ENCODE measurements at places on chromosomes 5 and 9. TPM values are rescaled to one million over a fixed set of nuclear protein-coding genes. Genes with fewer than 3 reads are reported as not detected.
A peak's percentile ranks its signal among the peaks of the same experiment; 100 is the strongest.

DNA sequence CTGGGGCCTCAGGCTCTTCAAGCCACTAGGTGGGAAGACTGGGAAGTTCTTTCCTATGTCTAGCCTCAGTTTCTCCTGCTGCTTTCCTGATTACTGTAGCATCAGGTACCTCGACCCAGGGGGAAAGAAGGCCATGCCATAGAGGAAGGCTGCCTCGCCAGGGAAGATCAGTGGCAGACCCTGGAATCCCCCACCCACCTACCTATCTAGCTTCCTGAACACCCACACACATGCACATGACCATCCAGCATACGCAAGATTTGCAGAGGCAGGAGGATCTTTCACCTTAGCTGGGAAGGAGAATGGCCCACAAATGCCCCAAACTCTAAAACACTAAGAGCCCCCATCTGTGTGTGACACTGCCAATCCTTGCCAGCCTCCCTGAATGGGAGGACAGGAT, 8.0 kb downstream of the NR5A1 start:
- no peaks in the 10 kb centered on the region for H3K36me3 ChIP-seq
- DNase-seq = no peak
- peaks cover 15% of the 10 kb centered on the region for H3K27me3 ChIP-seq
- H3K27ac ChIP-seq = no peak overlapping the region
- peaks cover 38% of the 10 kb centered on the region for H3K4me1 ChIP-seq

GRCh38 chr5:137245438-137245837, 253.7 kb downstream of the SPOCK1 start:
- peaks cover 4% of the 10 kb centered on the region for H3K27me3 ChIP-seq
- no peaks in the 10 kb centered on the region for H3K4me1 ChIP-seq
- H3K4me3 ChIP-seq = no peak overlapping the region
- no peak for DNase-seq
- H3K27ac ChIP-seq = no peak overlapping the region

DNA sequence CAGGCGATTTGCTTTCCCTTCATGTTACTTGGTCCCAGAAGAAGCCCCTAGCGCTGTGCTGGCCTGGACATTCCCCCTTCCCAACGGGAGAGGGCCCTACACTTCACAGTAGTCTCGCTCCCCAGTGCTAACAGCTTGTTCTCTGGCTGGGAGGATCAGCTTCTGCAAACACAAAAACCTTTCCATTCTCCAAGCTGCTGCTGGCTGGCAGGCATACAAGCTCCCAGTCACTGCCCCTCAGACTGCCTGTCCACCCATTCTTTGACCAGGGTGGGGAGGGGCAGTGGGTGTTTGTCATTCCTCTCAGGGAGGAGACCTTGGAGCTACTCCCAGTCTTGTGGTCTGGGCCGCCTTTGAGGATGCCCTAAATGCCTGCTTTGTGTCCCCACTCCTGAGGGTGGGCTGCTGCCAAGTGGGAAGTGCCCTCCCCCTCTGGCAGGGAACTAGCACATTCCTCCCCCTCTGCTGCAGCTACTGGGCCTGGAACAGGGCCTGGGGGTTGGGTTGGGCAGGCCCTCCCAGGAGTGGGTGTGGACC, 20.8 kb downstream of the ENHO start:
- peaks cover 4% of the 10 kb centered on the region for H3K27me3 ChIP-seq
- H3K4me1 ChIP-seq = peaks cover 6% of the 10 kb centered on the region
- H3K36me3 ChIP-seq = no peaks in the 10 kb centered on the region
- H3K4me3 ChIP-seq = no peak overlapping the region

DNA sequence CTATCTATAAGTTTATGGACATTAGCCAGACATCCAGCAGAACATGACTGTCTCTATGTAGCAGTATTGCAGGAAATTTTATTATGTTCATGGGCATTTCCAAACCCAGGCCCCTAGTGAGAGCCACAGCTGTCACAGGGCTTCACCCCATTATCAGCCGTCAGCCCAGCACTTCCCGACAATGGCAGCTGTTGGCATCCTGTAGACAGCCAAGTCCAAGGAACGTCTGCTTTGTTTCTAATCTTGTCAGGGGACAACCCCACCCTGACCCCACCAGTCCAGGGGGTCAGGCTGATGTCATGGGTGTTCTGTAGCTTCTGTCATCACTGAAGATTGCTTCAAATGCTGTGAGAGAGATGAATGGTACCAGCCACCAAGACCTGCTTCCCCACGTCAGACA, 565.3 kb upstream of the BRINP1 start:
- H3K36me3 ChIP-seq = no peaks in the 10 kb centered on the region
- no peak overlapping the region for H3K27ac ChIP-seq
- DNase-seq = no peak

- peaks cover 6% of the 10 kb centered on the region for H3K36me3 ChIP-seq
- peak; percentile 52 for DNase-seq
- peaks cover 38% of the 10 kb centered on the region for H3K4me1 ChIP-seq
- peak within 1 kb of the TSS; percentile 32 for H3K27ac ChIP-seq
- H3K4me3 ChIP-seq = peak within 1 kb of the TSS; percentile 86
Measured at GRCh38 chr9:92947268-92948037, at the start of gene FGD3. Gene FGD3 (plus strand): TSS chr9:92947523. CDS start chr9:92976257, 28,734 bp downstream.

GRCh38 chr9:93255994-93256877, 72.3 kb downstream of the WNK2 start:
- no peak for DNase-seq
- H3K27ac ChIP-seq = no peak overlapping the region
- H3K4me3 ChIP-seq = no peak overlapping the region
- H3K4me1 ChIP-seq = no peaks in the 10 kb centered on the region
- H3K27me3 ChIP-seq = no peaks in the 10 kb centered on the region

GRCh38 chr5:75940418-75940817, 142.8 kb upstream of the SV2C start:
- no peak overlapping the region for H3K4me3 ChIP-seq
- no peak for DNase-seq
- no peaks in the 10 kb centered on the region for H3K4me1 ChIP-seq
- H3K36me3 ChIP-seq = no peaks in the 10 kb centered on the region

- peak overlapping the region; percentile 93 for H3K27ac ChIP-seq
- H3K36me3 ChIP-seq = peaks cover 9% of the 10 kb centered on the region
- DNase-seq = peak; percentile 44
- H3K4me3 ChIP-seq = peak overlapping the region; percentile 87
- peaks cover 58% of the 10 kb centered on the region for H3K4me1 ChIP-seq
Measured at GRCh38 chr9:75087289-75087823, 599 bp downstream of the NMRK1 start.

- H3K4me3 ChIP-seq = no peak overlapping the region
- no peaks in the 10 kb centered on the region for H3K27me3 ChIP-seq
- no peak for DNase-seq
- no peak overlapping the region for H3K27ac ChIP-seq
- no peaks in the 10 kb centered on the region for H3K4me1 ChIP-seq
Measured at GRCh38 chr5:14958188-14958587, 86.6 kb upstream of the ANKH start.

DNA sequence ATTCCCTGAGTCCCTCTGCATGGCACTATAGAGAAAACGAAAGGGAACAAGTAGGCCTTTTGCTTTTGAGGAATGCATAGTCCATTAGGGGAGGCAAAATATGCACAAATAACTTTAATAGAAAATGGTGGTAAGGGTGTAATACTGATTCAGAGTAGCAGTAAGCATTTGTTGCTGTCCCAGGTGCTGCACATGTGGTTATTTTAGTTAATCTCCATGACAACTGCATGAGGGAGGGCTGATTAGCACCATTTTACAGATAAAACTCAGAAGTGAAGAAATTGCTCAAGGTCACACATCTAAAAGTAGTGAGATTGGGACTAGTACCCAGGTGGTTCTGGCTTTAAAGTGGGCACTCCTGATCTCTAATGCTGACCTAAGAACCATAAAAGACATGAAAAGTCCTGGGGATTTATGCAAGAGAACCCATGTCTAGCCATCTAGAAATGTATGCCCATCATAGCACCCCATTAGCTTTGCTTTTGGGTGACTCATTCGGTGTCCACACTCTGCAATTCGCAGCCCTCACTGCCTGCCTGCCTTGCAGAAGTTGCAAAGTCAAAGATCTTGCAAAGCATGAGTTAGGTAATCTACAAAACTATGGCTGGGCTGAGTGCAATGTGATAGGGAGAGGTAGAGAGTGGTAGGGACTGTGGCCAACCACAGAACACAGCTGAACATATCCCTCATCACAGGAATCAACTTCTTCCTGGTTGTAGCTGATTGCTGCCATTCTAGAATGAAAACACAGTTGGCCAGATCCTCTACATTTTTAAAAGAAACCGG, 195.2 kb downstream of the PTTG1 start:
- no peak overlapping the region for H3K4me3 ChIP-seq
- H3K27me3 ChIP-seq = peaks cover 3% of the 10 kb centered on the region
- no peak overlapping the region for H3K27ac ChIP-seq
- H3K4me1 ChIP-seq = no peaks in the 10 kb centered on the region
- H3K36me3 ChIP-seq = no peaks in the 10 kb centered on the region

- no peak overlapping the region for H3K27ac ChIP-seq
- no peak overlapping the region for H3K4me3 ChIP-seq
- H3K36me3 ChIP-seq = no peaks in the 10 kb centered on the region
- no peaks in the 10 kb centered on the region for H3K4me1 ChIP-seq
- DNase-seq = no peak
Measured at GRCh38 chr9:117734082-117734481, 29.9 kb downstream of the TLR4 start.

DNA sequence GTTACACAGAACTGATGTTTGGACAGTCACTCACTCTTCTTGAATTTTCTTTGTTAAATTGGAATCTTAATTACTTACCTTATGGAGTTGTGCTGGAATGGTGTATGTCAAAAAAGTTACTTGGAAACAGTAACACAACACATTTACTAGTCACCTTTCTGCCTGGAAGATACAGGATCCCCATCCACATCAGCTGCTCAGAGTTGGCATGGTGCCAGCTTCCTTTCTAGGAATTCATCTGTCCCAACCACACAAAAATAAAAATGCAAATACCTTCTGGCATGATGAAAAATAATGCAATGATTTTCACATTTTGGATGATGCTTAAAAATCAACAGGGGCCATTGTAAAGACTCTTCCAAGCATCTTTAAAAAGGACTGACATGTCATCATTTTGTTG, 341.5 kb downstream of the TMEM38B start:
- H3K4me1 ChIP-seq = no peaks in the 10 kb centered on the region
- DNase-seq = no peak
- no peaks in the 10 kb centered on the region for H3K27me3 ChIP-seq
- H3K36me3 ChIP-seq = no peaks in the 10 kb centered on the region
- no peak overlapping the region for H3K4me3 ChIP-seq

DTWD2 gene
- 5.7 TPM for total RNA-seq

IFNA4 gene
- not detected for total RNA-seq

SLCO6A1 gene
- not detected for total RNA-seq

CDKN2A gene
- total RNA-seq = 0.97 TPM

MVB12B gene
- total RNA-seq = 9.5 TPM

LURAP1L gene
- total RNA-seq = not detected

Measured in activated naive CD8-positive, alpha-beta T cell treated with anti-CD3 and anti-CD28 coated beads for 36 hours (primary cell).